ENCODE measurements at places on chromosomes 7 and 10.
A peak's percentile ranks its signal among the peaks of the same experiment; 100 is the strongest.

DNA sequence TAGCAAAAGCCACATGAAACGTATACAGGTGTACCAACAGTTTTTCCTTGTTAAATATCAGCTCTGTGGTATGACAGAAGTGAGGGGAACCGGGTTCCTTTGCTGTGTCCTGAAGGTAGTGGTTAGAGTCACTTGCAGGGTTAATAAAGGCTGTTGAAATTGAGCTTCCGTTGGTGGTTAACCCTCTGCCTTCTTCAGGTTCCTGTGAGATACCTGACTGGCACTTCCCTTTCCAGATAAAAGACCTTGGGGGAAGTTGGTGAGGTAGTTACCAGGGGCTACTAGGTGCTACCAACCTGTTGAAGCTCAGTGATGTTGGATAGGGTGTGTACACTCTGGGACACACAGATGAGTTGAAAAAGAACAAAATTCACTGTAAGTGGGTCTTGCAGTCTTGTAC lies 384.1 kb downstream of the GATA3 start:
- DNase-seq = peak; percentile 36

- DNase-seq = peak; percentile 90
Observed at GRCh38 chr10:12264204-12264940, 68.4 kb downstream of the CDC123 start.

GRCh38 chr7:24501009-24501408 lies 72.2 kb upstream of the PALS2 start:
- DNase-seq = no peak

DNA sequence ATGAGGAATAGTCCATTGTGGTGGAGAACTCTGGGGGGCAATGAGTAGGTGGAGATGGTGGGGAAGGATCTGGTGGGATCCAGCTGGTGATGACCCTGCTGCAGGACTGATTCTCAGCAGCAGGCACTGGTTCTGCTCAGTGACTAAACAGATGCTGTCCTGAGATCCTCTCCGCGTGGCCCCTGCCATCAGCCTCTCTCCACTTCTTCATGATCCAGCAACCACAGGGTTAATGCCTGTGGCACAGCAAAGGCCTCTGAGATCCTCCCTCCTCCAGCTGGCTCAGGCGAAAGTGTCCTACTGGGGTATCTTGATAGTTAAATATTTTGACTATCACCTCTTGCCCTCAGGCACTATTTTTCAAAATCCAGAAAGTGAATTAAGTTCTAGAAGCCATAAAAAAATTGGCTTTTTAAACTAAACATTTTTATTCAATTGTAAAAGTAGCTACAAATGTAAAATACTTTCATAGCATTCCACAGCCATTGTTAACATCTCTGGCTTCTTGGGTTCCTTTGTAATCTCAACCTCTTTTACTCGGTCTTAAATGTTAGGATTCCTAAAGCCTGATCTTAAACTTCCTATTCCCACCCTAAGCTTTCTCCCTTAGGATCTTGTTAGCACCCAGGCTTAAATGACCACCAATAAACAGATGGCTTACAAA lies 13.1 kb downstream of the PLAU start:
- DNase-seq = no peak

DNA sequence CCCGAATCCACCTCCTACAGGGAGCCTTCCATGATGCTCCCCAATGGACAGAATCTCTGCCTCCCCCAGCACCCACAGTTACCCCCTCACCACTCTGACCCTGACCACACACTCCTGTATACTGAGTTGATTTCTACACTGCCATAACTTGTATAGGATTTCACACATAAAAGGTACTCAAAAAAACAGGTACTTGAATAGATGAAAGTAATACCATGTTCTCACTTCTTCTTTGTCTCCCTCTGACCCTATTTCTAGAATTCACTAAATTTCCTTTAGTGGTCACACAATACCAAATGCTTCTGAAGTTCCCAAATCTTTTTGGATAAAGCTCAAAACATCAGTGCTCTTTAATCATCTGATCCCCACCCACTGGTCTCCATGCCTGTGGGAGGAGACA lies 45.4 kb downstream of the HSPA12A start:
- no peak for DNase-seq
